CD8-positive, alpha-beta T cell (primary cell): ENCODE measurements at places on chromosomes 11 and 22.

DNA sequence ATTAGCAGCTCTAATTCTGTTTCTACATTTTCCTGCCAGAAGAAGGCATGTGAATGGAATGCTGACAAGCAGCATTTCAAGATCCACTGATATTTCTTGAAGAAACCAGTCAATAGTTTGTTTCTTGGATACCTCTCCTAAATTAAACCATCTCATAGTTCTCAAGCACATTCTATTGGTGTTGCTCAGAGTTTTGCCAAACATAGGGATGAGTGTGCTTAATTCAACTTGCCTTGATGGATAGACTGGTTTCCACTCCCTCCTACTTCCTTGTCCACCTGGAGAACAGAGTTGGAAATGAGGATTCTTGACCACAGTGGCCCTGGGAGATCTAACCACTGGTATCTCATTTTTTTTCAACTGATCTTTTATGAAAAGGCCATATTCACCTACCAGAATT is 29.8 kb upstream of the DDX10 start:
- DNase-seq = no peak

GRCh38 chr22:45129703-45130524 is 33.8 kb upstream of the NUP50 start:
- DNase-seq = no peak

GRCh38 chr11:79515781-79516180 is 75.0 kb upstream of the TENM4 start:
- DNase-seq = no peak

DNA sequence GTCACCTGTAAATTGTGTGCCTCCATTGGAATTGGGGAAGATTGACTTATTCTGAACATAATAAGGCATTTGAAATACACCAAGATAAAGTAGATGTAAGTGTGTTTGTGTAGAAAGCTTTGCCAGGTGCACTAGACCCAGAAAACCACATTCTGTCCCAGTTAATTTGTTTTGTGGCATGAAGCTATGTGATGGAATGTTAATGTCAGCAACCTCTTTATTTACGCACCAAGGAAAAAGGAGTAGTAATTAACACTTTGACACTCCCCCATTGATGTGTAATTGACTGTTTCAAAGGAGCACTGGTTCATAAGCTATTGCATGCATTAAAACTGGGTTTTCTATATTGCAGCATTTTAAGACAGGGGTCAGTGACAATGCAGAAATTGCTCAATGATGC is 14.3 kb downstream of the EIF3M start:
- DNase-seq = no peak
